Heart right ventricle (tissue), 16 donors: ENCODE measurements at places on chromosomes 2 and 18. TPM values are rescaled to one million over a fixed set of nuclear protein-coding genes. Genes with fewer than 3 reads are reported as not detected.

- no peak for DNase-seq
Observed at GRCh38 chr2:234478121-234478858, 18.6 kb downstream of the ARL4C start.

DNA sequence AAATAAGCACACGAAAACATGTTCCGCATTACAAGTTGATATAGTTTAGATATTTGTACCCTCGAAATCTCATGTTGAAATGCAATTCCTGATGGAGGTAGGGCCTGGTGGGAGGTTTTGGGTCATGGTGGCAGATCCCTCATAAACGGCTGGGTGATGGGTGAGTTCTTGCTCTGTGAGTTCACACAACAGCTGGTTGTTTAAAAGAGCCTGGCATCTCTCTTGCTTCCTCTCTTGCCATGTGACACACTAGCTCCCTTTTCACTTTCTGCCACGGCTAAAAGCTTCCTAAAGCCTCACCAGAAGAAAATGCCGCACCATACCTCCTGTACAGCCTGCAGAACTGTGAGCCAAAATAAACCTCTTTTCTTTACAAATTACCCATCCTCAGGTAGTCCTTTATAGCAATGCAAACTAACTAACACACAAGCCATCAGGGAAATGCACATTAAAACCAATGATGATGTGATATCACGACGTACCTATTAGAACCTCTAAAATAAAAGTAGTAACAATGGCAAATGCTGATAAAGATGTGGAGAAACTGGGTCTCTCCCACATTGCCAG, 188.5 kb downstream of the ANAPC1 start:
- DNase-seq, result no peak

DNA sequence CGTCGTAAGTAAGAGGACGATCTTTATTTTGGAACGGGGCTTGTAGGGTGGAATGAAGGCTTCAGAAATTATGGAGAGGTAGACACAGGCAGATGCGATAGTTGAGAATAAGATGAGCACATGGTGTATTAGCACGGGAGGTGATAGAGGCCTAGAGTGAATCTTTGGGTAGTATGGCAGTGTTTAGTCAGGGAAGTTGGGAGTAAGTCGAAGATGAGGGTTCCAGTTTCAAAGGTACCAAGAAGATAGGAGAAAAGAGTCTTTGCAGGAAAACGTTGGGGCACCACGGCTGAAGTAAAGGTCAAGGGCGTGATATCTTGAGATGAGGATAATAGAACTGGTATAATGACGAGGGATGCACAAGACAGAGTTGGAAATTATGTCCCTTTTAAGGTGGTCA, 654 bp downstream of the PIK3C3 start:
- DNase-seq, result no peak

GRCh38 chr2:44477657-44478414, 116.1 kb downstream of the CAMKMT start:
- no peak for DNase-seq

GRCh38 chr2:38700881-38701458, 35.1 kb downstream of the GALM start:
- DNase-seq, result no peak

DNA sequence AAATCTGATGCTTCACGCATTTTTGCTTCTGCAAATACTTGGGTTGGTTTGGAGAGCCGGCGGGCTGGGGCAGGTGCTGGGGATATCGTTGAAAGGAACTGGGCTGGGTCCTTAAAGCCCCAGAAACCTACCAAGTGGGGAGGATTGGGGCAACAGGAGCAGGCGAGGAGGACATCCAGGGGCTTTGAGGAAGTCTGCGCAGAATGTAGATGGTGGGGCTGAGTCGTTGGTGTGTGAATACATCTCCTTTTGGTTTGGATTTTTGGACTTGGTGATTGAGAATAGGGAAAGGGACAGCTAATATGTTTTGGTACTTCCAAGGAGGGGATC, 1.1 kb downstream of the DCC start:
- DNase-seq, result no peak

DNA sequence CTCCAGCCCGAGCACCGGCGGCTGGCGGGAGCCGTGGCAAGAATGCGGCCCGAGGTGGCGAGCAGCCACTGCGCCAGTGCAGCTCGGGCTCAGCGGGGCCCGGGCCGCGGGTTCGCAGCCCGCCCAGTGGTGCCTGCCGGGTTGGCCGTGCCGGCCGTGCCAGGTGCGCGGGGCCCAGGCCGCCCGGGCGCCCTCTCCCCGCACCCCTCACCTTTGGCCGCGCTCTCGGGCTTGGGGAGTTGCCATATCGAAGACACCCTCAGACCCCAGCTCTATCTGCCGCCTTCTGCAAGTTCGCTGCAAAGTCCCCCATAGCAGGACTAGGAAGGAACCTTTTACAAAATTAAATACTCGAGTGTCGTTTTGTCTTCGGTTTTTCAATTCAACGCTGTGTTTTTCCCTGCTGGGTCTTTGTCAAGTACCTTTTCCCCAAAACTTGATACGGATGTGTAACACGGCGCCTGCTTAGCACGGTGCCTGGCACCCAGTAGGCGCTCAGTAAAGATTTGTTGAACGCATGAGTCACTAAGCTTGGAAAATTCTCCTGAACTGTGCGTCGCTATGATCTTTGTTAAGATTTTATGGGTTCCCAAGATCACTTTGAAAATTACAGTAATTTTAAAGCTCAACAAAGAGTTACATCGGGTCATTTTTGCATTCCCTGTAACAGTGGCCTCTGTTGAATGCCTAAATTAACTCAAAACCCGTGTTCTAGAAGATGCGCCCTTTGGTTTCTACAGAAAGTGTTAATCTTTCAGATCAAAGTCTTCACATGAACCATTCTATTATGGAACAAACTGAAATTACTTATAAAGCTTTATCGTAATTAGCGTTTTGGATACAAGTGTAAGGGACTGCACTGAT, 750 bp downstream of the STRADB start:
- DNase-seq, result no peak

DNA sequence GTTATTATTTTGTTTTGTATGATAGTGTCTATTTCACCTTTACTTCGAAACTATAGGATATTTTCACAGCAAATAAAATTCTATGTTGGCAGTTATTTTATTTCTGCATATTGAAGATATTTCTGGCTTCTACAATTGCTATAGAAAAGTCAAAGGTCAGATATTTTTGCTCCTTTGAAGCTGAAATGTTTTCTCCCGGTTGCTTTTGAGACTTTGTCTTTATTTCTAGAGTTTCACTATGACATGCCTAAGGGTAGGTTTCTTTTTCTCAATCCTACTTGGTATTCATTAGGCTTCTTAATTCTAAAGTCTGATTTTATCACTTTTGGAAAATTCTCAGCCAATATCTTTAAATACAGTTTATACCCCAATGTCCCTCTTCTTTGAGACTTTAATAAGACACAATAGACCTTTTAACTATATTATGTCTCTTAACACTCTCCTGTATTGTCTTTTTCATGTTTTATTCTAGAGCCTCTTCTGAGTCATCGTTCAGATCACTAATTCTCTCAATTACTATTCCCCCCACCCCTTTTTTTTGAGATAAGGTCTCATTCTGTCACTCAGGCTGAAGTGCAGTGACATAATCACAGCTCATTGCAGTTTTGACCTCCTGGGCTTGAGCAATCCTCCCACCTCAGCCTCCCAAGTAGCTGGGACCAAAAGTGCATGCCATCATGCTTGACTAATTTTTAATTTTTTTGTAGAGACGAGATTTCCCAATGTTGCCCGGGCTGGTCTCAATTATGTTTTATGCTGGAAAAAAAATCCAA, 50.5 kb downstream of the USP37 start:
- DNase-seq, result no peak

GRCh38 chr2:218360453-218360852, 3.8 kb downstream of the CATIP start:
- DNase-seq, result no peak

DNA sequence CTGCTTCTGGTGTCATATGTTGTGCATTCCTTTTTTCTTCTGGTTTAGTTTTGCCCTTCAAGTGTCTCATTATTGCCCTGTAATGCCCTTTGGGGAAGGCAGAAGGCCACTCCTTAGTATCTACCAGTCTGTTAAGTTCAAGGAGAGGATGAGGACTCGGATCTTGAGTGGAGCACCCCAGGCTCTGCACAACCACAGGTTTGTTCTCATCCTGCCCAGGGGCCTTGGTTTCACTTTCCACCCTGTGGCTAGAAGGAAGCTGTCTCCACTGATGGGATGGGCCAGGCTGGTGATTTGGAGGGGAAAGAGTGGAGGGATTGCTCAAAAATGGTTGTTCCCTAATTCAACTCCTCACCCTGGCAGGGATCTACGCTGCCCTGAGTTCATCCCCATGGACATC, 30.2 kb upstream of the RAB11FIP5 start:
- no peak for DNase-seq

DNA sequence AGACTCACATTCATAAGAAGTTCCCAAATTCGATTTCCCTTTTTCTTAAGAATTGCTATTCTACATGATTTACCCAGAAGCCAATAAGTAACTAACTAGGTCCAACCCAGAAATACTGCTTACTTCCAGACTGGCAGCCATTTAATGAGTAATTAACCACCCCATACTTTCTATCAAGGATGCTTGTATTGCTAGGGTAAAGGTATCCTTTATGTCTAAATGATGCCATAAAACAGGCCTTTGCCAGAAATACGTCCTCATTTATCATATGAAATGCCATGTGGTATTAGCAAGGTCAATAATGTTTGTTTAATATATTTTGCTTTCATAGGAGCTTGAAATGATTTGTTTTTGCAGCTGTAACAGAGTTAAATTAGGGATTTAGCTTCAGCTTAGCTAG, 56.1 kb downstream of the PLEKHM3 start:
- no peak for DNase-seq

GRCh38 chr2:225052703-225053102, 10.4 kb upstream of the DOCK10 start:
- DNase-seq, result no peak

DNA sequence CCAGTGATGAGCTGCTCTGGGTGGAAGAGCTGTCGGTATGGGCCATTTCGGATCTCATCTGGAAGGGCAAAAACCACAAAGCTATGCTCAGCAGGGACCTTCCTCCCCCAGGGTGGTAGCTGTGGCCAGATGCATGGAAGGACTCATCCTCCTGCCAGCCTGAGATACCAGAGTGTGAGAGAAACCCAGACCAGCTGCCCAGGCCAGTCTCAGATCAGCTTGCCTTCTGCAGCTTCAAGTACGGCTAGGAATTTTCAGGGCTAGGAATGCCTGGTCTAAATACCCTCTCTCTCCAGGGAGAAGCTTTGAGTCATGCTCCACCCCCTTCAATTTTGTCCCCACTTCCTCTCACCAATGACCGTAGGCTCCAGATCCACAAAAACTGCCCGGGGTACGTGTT, 1.4 kb upstream of the TUBA4B start:
- no peak for DNase-seq

DNA sequence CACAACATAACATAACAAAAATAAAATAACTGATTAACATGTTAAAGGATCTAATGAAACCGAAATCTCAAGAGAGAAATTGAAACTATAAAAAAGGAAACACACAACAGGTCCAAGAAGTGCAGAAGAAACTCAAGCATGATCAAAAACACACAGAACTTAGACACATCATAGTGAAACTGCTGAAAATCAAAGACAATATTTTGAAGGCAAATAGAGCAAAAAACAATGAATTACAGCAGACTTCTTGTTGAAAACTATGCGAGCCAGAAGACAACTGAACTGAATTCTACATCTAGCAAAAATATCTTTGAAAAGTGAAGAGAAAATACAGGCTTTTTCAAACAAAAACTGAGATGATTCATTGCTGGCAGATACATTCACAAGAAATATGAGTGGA, 61.3 kb downstream of the UGP2 start:
- no peak for DNase-seq

GRCh38 chr2:179558010-179558934, 293.6 kb upstream of the SESTD1 start:
- DNase-seq, result no peak

GRCh38 chr18:74828200-74828599, 230.5 kb downstream of the ZNF407 start:
- DNase-seq, result no peak

DNA sequence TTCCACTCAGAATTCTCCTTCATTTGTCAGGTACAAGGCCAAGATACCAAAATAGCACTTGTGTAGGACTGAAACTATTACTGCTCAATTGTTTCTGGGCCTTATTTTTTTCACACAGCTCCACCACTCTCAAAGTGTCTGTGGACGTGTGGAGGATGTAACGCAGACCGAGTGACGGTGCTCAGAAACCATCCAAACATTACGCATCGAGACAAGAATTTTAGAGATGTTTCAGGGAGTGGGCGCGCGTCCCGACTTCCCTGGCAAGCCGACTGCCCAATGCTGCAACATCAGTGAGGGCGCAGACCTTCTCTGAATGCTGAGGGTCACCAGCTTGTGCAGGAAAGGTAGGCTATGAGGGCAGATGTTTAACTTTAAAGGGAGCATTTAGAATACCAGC, 108.4 kb downstream of the GATA6 start:
- peak; percentile 76 for DNase-seq

DNA sequence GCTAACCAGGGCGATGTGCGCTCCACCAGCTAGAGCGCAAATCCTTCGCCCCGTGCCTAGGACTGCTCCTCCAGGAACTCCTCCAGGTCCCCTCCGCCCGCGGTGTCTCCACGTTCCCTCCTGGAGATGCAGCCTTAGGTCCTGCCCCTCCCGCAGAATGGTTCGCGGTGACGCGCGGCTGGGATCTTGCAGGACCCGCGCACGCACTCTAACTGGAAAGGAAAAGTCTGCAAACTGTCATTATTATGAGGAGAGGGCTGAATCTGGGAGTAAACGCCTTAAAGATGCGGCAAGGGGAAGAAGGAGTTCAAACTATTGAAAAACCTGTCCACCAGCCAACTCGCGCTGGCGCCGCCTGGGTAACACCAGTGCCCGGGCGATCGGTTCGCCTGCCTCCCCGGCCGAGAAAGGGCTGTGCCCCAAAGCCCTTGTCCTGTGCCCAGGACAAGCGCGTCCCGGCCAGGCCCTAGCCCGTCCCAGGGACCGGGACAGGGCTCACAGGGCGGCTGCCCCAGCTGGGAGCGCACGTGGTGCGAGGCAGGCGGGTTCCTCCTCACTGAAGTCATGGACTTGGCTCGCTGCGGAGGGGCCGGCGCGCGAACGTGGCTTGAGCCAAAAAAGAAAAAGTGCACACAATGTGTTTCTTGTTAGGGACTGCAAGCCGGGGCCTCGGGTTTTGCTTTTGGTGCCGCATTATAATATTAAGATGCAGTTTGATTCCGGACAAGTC, 5.5 kb upstream of the ID2 start:
- peak; percentile 92 for DNase-seq

DNA sequence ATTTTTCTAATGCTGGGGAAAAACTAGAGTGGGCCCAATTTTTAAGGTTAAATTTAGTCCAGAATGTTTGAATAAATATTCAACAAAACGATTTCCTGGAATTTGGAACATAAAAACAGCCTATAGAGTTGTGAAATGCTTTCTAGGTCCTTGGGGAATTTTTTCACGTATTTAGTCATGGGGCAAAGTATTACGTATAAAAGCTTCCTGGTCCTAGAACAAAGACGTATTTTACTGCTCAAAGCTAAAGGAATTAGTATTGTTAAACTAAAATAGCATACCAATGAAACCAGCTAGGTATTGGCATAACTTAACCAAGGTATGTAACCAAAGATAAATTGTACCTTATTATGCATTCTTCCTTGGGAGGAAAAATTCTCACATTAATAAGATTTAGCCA, 1.6 kb downstream of the SESTD1 start:
- DNase-seq, result no peak

Gene ADAM23
- 64.8 TPM for total RNA-seq

Gene KLHL41
- 141 TPM for total RNA-seq

Gene GRB14
- total RNA-seq, result 10.2 TPM

Gene LRRTM1
- not detected for total RNA-seq

Gene CNOT9
- 22.1 TPM for total RNA-seq

Gene DPP10
- 0.38 TPM for total RNA-seq

Gene LIMS3
- 3.4 TPM for total RNA-seq

Gene CDKL4
- 0.49 TPM for total RNA-seq
